NCI-H1105 treated with DMSO at 0.1 percent for 48 hours (cell line): ENCODE measurements at places on chromosomes 6 and 20.
A peak's percentile ranks its signal among the peaks of the same experiment; 100 is the strongest.

- DNase-seq: no peak
Observed at GRCh38 chr6:4567141-4567540, 209.1 kb upstream of the CDYL start.

- peak; percentile 40 for DNase-seq
Observed at GRCh38 chr6:84065693-84066290, 32.2 kb downstream of the MRAP2 start.

DNA sequence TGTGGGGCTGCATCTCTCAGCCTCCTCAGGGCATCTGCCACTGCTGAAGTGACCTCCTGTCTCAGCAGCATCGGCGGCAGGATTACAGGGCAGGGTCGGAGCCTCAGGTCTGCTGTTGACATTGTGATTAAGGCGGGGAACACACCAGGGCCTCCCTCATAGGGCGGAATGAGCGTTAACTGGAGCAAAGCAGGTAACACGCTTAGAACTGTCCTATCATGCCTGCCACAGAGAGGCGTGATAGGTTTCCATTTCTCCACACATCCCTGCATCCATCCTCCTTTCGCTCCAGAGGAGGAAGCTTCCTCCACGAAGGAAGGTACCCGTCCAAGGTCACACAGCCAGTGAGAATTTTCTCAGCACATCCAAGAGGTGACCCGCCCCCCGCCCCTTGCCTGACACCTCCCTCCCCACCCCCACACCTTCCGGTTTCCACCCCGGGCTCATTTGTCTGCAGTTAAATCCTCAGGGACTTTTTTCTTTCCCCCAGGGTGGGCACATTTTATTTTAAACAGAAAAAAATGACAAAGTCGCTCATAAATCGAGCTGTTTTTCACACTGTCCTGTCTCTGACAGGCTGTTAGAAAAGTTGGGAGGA lies 200.8 kb downstream of the TFAP2C start:
- no peak for DNase-seq

DNA sequence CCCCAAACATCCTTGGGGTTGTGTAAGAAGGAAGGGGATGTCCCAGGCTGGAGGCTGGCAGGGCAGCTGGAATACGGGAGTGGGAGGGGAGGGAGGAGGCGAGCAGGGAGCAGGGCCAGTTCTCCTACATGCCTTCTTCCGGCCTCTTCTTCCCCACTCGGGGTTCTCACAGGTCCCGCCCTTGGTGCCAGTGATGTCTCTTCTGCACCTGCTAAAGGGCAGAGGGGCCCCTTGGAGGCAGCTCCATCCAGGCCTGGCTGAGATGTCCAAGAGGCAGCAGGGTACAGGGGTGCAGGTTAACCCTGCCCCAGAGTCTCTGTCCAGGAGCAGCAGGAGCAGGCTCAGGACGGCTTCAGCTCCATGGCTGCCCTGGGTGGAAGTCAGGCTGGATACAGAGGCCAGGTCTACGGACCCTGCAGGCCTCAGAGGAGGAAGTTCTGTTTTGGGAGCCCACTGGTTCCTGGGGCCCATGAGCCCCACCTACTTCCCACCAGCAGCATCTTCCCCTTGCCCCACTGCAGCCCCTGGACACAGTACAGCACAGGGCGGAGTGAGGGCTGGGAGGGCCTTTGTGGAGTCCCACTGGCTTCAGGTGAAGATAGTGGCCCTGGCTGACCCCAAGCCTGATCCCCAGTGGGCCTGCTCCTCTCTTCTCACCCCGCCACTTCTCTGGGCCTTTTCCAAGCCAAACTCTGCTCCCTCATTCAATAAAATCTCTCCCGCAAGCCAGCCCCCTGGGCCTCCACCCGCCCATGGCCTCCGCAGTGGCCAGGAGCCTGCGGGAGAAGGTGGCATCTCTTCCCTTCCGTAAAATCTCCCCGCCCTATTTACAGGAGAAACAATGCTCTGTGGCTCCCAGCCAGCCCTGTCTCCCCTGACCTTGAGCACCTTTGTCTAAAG lies 60.4 kb downstream of the YTHDF1 start:
- no peak for DNase-seq

DNA sequence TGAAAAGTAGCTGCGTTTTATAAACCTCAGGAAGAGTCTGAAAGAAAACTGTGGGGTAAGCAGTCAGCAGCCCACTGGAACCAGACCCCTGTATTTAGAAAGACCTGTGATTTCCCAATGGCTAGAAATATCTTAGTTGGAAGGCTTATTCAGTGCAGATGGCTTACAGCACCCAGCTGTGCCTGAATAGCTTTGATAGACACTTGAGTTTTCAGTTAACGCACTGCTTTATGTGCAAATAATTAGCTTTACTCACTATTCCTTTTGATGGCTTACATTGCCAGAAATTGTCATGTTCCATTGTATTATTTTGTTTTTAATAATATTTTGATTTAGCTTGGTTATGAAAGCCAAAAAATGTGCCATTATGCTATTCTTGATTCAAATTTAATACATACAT lies 465.3 kb upstream of the SYNCRIP start:
- peak; percentile 13 for DNase-seq

GRCh38 chr6:161837854-161838253 lies 564.0 kb upstream of the AGPAT4 start:
- DNase-seq: no peak

DNA sequence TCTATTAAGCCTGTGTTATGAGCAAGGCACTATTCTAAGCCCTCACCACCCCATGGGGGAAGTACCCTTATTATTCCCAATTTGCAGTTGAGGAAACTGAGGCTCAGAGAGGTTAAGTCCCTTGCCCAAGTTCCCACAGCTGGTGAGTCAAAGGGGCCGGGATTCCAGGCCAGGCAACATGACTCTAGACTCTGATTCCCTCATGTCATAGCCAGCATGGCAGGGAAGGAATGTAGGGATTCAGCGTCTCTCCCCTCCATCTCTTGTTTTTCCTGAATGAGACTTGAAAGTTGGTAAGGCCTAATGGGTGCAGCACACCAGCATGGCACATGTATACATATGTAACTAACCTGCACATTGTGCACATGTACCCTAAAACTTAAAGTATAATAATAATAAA lies 6.7 kb downstream of the C6orf132 start:
- DNase-seq: no peak

GRCh38 chr6:116035616-116036015 lies 25.1 kb downstream of the FRK start:
- no peak for DNase-seq

DNA sequence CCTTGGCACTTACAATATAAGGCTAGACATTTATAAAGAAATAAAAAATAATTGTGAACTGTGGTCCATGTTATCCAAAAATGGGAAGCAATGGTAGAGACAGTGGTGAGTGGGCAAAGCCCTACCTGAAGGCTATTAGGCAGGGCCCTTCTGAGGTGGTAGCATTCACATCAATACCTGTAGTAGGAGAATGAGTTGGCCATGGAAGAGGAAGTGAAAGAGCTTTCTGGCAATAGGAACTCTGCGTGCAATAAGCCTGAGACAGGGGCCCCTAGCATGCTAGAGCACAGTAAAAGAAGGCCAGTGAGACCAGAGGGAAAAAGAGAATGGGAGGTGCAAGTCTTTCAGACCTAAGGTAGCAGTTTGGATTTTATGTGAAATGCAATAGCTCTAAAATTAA lies 754.5 kb downstream of the PTPRT start:
- no peak for DNase-seq

- DNase-seq: no peak
Observed at GRCh38 chr6:42300701-42301100, 83.0 kb upstream of the MRPS10 start.
